Activated naive CD4-positive, alpha-beta T cell (primary cell): ENCODE measurements at places on chromosomes 2 and 18.

DNA sequence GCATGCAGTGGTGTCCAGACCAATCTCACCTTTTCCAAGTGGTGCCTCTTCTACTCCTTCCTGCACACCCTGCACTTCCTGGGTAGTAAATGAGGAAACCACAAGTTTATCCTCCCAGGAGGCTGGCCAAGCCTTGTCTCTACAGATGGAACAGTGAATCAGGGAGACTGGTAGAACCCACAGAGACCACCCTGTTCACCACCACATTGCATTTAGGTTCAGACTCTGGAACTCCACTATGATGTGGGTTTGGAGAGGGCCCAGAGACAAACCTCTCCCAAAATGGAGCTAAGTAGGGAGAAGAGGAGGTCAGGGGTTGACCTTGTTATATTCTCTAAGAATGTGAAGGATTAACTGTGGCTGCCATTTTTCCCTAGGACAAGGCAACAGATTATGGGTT is 102.8 kb upstream of the FZD7 start:
- no peak for DNase-seq

DNA sequence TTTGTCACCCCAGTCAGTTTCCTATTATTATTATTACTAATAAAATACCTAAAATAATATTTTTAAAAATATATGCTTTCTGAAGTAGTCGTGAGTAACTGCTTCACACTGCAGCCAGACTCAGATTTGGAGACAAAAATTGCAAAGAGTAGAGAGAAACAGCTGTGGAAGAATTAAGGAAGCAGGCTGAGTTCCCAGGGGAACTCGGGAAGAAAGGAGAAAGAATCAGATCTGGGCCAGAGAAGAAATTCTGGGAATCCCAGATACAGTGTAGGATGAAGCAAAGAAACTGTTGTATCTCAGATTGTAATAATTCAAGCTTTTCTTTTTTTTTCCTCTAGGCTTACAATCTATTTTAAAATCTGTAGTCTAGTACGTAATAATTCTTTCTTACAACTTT is 182.3 kb downstream of the FTCDNL1 start:
- no peak for DNase-seq

DNA sequence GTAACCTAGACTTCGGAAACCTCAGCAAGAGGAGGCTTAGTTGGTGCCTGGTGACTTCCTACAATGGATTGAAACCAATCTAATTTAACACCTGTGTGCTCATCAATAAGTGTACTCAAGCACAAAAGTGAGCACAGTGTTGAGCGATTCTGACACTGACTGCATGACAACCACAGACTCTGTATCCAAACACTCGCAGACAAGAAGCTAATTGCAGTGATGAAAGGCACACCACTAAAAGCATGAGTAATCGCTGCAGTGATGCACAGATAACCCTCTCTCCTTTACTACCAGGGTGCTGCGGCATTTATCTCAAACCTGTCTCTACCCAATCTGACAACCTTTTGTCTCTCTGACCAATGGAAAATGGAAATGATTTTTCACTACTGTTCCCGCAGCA is 168.1 kb downstream of the AFF3 start:
- no peak for DNase-seq

- no peak for DNase-seq
These were observed 8.4 kb downstream of the ST8SIA5 start for GRCh38 chr18:46748466-46748865.

DNA sequence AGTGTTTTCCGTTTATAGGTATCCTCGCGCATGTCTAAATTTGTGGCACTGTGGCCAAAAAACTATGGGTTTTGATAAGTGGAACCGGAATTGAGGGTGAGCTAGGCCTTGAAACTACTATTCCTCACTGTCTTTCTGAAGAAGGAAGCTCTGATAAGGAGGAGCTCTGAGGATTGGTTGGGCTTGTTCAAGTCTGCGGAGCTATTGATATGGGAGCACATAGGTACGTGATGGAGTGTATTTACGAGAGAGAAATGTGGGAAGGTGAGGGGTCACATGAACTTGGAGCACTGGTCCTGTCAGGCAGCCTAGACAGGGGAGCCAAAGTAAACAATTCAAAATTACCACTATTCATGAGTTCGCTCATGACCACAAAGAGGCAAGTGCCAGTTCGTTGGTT is 131.4 kb downstream of the BABAM2 start:
- no peak for DNase-seq

DNA sequence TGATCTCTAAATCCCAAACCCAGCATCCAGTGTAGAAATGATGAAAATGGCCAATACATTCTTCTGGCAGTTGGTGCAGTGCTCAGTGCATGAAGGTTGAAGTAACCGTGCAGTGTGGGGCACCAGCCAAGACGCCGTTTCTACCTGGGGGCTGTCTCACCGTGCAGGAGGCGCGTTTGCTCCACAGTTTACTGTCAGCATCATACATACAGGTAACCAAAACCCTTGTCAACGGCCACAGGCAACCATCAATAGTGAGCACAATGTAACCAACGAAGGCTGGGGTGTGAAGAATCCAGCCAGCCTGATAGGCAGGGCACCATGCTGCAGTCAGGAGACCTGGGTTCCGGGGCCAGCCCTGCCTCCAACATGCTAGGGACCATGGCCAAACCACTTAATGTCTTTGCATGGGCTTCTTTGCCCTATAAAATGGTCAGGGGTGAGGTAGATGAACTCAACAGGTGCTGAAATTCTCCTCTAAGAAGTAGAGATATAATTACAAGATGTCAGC is 127.5 kb upstream of the ID2 start:
- no peak for DNase-seq

DNA sequence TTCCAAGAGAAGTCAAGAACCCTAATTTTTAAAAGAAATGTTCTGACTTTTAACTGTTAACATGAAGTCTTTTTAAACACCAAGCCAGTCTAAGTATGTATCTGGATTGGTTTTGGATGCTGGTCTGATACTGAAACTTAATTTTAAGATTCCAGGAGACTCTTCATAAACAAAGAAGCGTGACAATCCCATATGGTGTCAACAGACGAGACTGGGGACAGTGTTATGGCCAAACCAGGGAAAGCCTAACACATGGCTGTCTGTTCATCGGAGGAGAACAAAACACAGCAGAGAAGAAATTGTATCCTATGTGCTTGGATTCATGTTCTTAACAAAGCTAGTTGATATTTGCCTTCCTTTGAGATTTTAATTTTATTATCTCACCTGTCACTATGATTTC is 80.5 kb upstream of the UPP2 start:
- no peak for DNase-seq

DNA sequence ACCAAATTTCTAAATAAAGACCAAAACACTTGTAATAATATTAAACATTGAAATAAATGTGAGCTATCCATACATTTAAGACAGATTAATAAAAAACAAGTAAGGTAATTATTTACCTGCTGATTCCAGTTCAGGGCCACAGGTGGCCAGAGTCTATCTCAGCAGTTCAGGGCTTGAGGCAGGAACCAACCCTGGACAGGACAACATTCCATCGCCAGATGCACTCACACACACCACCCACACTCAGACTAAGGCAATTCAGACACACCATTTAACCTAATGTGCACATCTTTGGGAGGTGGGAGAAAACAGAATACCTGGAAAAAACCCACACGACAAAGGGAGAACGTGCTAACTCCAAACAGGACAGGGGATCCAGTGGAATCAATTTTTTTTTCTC is 14.1 kb upstream of the WDSUB1 start:
- no peak for DNase-seq

DNA sequence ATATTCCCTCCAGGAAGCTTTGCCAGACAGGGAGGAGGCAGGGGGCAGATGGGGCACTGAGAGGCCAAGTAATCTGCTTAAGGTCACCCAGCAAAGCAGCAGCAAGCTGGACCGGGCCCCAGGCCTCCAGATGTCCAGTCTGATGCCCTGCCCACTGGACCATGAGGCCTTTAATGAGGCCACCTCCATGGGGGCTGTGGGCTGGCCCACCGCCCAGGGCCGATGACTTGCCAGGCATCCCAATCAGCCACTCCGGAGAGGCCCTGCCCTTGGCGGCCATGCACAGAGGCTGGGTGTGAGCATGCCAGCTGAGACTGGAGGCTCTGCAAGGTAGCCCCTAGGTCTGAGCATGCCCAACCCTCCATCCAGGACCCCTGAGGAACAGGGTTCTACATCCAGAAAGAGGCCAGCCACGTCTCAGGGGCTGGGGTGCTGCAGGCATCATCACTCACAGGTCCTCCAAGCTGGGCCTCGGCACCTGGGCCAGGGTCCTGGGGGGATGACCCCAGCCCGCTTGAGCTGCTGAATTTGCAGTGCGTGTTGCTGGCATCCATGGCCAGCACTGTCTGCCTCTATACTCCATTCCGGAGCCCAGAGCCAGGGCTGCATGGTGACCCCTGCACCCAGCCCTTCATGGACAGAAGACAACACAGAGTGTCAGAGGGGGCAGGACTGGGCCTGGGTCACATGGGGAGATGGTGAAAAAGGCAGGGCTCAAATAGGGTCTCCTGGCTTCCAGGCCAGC is 164.2 kb downstream of the INHBB start:
- no peak for DNase-seq

DNA sequence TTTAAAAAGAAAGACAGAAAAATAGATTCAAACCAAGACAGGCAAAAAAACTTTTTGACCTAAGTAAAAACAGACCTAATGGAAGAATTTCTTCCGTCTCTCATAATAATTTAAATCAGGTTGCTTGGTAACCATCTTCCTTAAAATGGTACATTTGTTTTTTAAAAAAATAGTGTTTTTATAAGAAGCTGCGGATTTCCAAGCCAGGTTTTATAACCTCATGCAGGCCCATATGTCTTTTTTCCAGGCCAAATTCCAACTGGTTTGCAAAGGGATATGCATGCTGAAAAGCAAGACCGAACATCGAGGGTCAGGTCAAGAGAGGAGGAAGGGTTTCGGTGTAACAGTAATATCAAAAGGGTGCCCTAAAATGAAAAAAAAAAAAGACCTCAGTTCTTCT is 172.9 kb downstream of the MAIP1 start:
- no peak for DNase-seq
